ENCODE measurements at places on chromosomes 6 and 20.

DNA sequence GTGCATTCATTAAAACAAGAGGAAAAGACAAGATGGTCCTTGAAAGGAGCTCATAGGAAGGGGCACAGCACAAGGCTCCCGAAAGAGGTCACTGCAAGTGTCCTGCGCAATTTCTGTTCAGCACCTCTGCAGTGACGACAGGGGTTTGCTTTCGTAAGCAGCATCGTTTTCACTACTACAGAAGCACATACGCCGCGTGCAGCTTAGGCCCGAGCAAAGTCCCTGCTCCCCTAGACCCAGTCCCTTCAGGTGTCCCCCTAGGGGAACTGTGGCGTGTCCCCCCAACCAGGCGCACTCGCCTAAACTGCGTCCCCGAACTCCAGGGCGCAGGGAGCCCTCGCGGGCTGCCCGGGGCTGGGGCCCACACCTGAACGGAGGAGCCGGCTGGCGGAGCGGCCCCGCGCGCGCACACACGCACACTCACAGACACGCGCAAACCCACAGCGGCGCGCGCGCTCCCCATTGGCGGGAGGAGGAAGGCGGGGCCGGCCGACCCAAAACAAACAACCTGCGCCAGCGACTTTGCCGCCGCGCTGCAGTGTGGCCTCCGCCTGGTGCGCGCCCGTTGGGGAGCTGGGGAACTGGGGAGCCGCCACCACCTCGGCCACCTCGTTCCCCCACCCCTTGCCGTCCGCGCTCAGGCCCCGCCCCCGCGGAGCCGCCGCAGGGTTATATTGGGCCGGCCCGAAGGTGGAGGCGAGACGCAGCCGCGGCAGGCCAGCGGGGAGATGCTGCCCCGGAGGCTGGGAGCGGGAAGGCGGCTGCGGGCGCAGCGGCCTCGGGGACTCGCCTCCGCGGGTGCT is at the start of gene FOXQ1:
TSS of gene FOXQ1 (plus strand) at position 699 of the 803 bp plus-strand sequence. CDS start 607 bp downstream, outside the sequence.
- DNase-seq = peak; percentile 20

- no peak for DNase-seq
Observed at GRCh38 chr20:21020659-21021471, 85.3 kb downstream of the LINC00237 start.

GRCh38 chr20:1735417-1736089 is 78.0 kb upstream of the SIRPG start:
- DNase-seq = no peak

GRCh38 chr6:84052204-84052882 is 18.8 kb downstream of the MRAP2 start:
- DNase-seq = no peak

DNA sequence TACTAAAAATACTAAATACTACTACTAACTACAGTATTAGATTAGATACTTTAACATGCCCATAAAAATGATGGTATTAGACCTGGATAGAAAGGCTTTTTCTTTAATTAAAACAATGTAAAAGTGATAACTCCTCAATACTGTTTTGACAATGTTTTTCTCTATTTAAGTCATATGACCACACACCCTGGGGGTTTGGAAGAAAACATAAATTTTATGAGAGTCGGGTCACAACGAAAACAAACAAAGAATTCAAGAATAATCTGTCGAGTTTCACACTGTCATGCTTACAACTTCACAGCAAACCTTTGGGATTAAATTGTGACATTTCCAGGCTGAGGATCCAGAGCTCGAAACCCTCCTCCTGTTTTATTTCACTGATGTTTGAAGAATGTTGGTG is 107.4 kb upstream of the SOX4 start:
- no peak for DNase-seq

DNA sequence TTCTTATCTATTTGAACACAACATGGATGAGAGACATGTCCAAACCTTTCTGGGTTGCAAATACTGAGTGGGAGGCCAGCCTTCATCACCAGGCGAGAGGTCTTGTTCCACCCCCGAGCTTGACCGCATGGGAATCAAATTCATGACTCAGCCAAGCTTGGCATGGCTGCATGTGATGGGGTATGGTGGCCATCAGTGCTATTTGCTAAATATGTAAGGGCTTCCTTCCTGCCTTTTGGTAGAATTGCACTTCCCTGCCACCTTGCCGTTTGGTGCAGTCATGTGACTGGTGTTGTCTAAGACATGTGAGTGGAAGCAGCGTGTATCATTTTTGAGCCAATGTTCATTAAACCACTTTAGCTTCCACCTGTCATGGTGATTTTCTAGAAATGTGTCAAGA is 508.9 kb upstream of the SULF2 start:
- DNase-seq = no peak

DNA sequence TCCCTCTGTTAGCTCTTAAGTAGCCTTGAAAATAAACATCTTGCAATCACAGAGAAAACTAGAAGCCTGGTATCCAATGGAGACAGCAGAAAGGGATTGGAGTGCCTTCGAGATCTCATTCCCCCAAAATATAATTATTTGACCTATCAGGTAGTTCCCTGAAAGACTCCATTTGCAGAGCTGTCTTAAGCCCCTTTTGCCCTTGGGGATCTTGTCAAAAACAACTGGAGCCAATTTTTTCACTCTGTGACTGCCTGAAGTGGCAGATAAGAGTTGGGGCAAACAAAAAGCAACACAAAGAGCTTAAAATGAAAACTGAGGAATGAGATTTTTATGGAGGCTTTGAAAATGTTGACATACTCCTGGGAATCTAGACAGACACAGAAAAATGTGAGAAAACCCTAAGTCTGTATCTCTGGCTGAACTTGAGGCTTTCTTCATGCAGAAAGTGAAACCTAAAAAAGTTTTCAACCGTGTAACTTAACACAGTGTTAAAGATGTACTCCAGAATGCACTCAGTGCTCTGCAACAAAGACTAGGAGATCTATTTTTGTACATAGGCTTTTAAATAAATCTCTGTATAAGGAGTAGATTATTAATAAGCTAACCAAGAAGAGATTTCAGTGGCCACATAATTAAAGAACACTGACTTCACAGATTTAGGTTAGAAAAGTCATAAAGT is 971.1 kb upstream of the MAN1A1 start:
- DNase-seq = no peak

GRCh38 chr6:33147807-33148666 is 44.2 kb downstream of the COL11A2 start:
- DNase-seq = peak; percentile 62

- DNase-seq = no peak
Observed at GRCh38 chr6:41587131-41587879, 41.1 kb downstream of the FOXP4 start.

DNA sequence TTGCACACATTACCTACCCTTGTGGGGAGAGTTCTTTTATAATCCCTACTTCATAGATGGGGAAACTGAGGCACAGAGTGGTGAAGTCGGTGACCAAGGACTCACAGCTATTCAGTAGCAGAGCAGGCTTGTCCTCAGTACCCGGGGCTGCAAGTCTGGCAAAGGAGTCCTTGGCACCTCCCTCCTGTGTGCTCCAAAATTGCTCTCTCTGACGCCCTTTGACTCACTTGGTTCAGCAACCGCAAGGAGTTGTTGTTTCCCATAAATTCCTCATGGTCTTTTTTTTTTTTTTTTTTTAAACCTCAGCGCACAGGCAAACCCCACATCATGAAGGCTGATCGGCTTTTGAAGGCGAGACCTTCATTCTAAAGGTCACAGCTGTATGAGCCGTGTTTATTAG is 143.2 kb downstream of the CEBPB start:
- no peak for DNase-seq

- DNase-seq = no peak
Observed at GRCh38 chr6:161128680-161129196, 137.2 kb downstream of the MAP3K4 start.

Data from hematopoietic multipotent progenitor cell treated with erythropoietin and hydrocortisone succinate and interleukin-3 and kit ligand, for 6 days (in vitro differentiated cells).